Left kidney (tissue), 8 donors: ENCODE measurements at places on chromosomes 1 and 21.
A peak's percentile ranks its signal among the peaks of the same experiment; 100 is the strongest.

GRCh38 chr1:47577303-47578025, 139.6 kb downstream of the FOXD2 start:
- DNase-seq: no peak

- no peak for DNase-seq
These were observed 941 bp upstream of the IFI16 start for GRCh38 chr1:159008744-159009188.

- DNase-seq: peak; percentile 79
These were observed 28.1 kb downstream of the SHISA4 start for GRCh38 chr1:201916649-201917249.

- DNase-seq: no peak
These were observed 33.5 kb downstream of the GPA33 start for GRCh38 chr1:167056529-167057231.

- DNase-seq: peak; percentile 85
These were observed 27.4 kb upstream of the KIRREL1 start for GRCh38 chr1:157966031-157966537.

DNA sequence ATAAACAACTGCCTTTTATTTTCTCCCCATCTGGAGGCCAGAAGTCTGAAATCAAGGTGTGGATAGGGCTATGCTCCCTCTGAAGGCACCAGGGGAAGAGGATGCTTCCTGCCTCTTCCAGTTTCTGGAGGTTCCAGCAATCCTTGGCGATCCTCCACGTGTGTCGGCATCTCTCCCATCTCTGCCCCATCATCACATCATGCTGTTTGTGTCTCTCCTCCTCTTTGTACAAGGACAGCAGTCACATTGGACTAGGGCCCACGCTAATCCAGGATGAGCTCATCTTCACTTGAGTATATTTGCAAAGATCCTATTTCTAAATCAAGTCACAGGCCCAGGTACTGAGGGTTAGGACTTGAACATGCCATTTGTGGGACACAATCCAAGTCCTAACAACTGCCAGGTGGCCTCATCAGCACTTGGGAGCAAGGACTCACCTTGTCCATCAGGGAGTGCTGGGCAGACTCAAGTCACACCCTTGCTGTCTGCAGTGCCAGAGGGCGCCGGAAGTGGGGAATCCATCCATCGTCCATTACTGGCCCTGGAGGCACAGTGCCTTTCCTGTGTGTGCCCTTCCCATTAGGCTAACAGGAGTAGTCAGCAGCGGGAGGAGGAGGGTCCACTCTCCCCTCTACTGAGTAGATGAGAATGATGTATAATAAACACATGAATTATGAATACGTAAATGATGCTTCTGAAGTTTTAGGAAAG, 185.4 kb upstream of the AJAP1 start:
- DNase-seq: no peak
